ENCODE measurements at places on chromosomes 6 and 20.

DNA sequence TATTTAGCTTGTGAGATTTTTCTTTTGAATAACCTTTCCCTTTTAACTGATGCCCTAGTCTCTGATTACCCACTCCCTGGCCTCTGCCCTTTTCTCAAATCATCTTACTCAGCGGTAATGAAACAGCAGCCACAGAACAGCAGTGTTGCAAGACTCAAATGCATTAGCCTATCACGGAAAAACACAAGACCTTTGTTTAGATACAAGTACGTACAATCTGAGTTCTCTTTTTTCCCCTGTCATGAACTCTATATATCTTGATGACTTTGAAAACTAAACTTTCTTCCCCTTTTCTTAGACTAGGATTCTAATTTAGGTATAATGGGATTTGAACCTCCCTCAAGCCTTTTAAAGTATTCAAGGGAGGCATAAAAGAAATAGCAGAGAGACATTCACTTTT is 1034.9 kb downstream of the EYS start:
- DNase-seq, result no peak

GRCh38 chr6:4164456-4164855 is 29.1 kb upstream of the ECI2 start:
- DNase-seq, result no peak

GRCh38 chr6:157276134-157276532 is 47.2 kb downstream of the TMEM242 start:
- DNase-seq, result no peak

- DNase-seq, result no peak
These were observed 43.6 kb upstream of the FAM83B start for GRCh38 chr6:54802775-54803634.

DNA sequence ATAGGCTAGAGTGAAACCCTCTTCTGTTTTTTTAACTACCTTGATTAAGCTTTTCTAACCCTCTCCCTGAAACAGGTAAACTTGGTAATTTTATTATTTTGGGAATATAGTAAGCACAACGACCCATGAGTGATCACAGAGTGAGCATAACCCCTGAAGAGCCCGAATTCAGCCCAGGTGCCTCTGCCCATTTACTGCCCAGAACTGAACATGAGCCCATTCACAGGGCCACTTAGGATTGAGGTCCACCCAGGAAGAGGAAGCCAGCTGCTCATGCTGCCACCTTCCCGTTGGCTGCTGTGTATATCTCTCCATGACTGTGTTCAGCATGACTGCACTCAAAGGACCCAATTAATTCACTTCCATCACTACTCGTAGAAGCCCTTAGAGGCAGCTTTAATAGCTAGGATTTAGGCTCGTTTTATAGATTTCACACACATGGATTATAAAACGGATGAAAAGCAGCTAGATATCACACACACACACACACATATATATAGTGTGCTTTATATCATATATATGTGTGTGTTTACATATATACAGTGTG is 8.3 kb upstream of the PDE10A start:
- no peak for DNase-seq

DNA sequence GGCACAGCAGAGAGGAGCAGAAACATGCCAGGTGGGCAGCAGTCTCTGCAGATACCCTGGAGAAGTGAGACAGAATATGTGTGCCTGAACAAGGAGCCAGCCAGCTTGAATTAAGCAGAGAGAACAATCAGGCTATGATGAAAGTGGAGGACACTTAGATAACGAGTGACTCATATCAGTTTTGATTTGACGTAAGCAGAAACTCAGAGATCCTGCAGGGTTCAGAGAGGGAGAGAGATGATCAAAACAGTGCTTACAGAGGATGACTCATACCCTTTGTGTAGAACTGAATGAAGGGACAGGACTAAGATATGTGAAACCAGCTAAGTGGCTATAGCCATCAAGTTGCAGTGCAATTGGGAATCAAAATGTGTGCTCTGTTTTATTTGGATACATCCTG is 300.7 kb downstream of the TENT5A start:
- DNase-seq, result no peak

DNA sequence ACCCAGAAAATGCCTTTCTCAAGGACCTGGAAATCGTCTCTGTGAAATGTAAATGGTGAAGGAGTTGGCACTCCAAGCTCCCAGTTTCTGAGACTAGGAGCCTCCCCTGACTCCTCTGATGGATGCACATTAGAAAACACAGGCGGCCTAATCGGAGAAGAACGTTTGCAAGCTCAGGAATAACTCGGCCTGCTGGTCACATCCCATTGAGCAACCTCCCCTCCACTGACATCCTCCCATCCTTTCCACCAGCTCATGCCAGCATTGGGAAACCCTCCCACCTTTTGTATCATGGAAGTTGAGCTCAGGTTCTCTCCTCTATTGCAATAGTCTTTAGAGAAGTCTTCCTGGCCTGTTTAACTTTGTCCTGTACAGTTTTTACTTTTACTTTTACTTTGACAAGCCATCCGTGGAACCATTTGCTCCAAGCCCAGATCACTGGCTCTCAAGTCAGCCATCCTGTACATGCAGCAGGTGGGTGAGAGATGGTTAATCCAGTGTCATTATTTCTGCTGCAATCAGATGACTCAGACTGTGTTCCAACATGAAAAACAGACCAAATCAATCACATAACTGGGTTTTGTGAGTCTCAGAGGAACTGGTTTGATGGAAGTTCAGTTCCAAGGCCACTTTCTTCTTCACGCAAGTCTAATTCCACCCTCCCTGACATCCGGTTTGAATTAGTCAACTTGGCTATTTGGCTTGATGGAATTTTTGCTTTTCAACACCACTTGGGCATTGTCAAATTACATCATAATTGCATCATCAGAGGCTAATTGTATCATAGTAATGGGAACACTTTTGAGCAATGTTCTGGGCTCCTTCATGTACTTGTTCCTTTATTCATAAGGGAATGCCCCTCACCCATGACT is 619.4 kb upstream of the CDH4 start:
- no peak for DNase-seq

- DNase-seq, result no peak
These were observed 50.3 kb downstream of the FOXA2 start for GRCh38 chr20:22533823-22534751.

DNA sequence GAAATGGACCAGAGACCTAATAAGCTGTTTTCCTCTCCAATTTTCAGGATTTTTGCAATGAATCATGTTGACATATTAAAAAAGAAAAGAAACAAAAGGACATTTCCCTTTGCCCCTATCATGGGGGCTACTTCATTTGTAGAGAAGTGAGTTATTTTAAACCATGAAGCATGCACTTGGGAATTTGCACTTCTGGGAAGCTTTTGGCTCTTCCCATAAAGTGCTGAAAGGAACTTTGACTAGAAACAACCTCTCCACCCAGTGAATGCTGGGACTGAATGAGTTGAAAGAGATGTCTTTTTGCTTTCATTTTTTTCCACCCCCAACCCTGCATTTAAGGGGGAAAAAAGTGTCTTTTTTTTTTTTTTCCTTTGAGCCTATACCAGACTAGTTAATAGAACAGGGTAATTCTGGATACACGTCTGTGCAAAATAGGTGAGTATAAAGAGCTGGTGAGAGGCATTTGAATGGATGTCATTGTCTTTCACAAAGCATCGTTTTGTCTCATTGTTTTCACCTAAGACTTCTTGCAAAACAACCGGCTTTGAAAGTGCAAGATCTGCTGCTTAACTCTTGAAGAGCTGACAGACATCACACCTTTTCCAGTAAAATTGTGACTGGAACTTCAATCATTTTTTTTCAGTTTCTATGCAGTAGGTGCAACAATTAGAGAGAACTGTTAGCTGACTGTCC is 138.7 kb upstream of the BACH2 start:
- DNase-seq, result no peak

DNA sequence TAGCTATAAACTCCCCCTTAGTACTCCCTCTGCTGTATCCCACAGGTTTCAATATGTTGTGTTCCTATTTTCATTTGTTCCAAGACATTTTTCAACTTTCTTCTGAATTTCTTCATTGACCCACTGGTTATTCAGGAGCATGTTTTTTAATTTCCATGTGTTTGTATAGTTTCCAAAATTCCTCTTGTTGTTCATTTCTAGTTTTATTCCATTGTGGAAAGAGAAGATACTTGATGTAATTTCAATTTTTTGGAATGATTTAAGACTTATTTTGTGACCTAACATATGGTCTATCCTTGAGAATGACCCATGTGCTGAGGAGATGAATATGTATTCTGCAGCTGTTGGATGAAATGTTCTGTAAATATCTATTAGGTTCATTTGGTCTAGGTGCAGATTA is 497.2 kb downstream of the BCKDHB start:
- DNase-seq, result no peak

- no peak for DNase-seq
These were observed 12.6 kb upstream of the ZFP64 start for GRCh38 chr20:52204136-52204535.

DNA sequence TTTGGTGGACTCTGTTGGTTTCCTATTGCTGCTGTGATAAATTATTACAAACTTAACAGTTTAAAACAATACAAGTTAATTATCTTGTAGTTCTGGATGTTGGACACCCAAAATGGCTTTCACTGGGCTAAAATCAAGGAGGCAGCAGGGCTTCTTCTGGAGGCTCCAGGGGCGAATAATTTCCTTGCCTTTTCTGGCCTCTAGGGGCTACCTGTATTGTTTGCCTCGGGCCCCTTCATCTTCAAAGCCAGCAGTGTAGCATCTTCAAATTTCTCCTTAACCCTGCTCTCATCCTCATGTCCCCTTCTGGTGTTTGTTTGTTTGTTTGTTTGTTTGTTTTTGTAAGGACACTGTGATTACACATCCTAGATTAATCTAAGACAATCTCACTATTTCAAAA is 60.5 kb upstream of the ANKEF1 start:
- DNase-seq, result no peak

DNA sequence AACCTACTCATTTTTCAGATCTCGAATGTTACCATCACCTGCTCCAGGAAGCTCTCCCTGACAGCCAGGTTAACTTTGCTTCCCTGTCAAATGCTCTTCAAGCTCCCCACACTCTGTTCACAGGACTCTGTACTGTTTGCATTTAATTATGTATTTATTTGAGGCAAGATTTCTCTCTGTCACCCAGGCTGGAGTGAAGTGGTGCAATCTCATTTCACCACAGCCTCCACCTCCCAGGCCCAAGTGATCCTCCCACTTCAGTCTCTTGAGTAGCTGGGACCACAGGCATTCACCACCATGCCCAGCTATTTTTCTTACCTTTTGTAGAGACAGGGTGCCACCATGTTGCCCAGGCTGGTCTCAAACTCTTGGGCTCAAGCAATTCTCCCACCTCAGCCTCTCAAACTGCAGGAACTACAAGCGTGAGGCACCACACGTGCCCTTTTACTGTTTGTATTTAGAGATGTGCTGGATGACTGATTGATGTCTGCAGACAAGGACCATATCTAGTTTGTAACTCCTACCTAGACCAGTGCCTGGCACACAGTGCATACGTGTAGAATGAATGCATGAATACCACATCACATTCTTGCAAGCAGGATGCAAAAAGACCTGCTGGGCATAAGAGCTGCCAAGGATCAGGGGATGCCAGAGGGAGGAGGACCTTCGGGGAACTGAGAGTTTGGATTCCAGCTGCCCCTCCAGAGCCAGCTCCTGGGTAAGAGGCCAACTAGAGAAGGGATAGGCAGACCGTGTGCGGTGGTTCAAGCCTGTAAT is 15.6 kb upstream of the CBFA2T2 start:
- DNase-seq, result no peak

DNA sequence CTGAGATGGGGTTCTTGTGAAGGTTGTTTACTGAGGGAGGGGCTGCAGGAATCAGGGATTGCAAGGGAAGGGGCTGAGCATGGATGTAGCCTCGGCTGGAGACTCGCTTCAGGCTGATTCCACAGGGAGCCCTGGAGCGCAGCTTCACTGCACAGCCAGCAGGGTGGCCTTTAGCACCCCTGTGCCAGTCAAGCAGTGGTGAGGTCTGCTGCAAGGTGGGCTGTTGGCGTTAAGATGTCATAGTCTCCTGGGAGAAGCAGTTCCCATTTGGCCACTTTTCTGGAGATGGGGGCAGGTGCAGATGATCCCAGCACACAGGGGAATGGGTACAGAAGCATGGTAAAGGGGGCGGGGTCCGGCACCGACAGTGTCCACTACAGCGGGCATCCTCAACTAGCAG is 126.3 kb downstream of the TOX2 start:
- no peak for DNase-seq

- no peak for DNase-seq
These were observed 622 bp upstream of the KIZ start for GRCh38 chr20:21125072-21125848.

DNA sequence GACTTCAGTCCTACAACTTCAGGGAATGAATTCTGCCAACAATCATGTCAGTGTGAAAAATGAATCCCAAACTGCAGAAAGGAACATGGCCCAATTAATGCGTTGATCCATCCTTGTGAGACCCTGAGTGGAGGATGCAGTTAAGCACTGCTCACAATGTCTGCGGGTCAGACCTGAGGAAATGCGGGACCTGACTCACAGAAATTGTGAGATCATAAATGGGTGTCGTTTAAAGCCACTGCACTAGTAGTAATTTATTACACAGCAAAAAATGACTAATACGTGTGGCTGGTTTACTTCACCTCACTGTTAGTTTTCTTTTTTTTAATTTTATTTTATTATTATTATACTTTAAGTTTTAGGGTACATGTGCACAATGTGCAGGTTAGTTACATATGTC is 505.0 kb downstream of the PRKN start:
- no peak for DNase-seq

DNA sequence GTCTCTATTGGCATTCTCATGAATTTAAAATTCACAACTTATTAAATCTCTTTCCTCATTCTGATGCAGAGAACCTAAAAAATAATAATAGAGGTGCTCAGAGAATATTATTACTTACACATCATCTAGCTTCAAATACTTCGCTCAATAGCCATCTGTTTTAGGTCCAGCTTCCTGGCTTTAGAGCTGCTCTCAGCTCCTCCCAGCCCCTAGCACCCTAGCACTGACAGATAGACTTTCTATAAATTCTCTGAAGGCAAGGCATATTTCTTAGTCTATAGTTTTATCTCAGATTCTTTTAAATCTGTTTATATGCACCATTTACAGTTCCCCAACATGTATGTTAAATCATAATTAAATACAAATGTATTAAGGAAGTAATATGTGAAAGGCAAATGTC is 281.3 kb downstream of the PTPRK start:
- no peak for DNase-seq

DNA sequence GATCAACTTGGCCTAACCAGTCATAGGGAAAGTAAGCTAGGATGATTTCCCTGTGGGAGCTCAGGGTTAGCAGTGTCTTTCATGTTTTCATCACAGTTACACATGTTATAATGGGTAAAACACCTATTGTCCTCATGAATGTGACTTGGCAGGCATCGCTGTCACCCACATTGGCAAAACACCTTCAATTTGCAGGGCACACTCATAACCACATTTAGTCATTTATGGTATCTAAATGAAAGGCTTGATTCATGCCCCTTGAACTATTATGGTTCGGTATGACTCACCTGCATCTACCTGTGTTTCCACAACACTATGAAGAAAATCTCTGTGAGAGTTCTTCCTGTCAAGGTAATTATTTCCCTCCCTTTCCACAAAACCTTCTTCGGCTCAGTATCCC is 49.2 kb downstream of the FRK start:
- DNase-seq, result no peak

DNA sequence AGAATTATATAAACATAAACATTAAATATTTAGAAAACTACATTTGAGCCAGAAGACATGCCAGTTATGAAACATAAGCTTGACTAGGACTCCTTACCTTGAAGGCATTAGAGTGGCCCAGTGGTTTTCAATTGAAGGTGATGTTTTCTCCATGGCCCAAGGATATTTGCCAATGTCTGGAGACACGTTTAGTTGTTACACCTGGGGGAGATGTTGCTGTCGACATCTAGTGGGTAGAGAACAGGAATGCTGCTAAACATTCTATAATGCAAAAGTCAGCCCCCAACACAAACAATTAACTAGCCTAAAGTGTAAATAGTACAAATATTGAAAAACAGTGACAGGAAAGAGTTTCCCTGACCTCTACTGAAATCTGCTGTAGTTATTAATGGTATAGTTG is 200.9 kb upstream of the HS3ST5 start:
- DNase-seq, result no peak
